ENCODE measurements at places on chromosomes 5 and 9.

DNA sequence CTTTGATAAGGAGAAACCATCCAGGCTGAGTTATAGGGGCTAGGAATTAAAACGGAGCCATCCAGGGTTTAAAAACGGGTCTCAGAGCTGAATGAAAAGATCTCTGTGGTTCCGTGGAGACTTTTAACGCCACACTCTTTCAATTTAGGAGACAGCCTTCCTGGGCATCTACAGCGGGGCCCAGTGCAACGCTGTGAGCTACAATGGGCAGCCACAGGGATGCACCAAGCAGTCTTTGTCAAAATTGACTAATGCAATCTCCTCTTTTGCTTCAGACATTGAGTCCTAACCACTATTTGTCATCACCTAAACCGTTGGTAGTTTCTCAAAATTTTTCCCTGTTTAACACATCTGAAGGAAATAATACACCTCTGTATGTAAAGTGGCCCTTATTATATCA lies 96.6 kb upstream of the ABCA1 start:
- DNase-seq = no peak

DNA sequence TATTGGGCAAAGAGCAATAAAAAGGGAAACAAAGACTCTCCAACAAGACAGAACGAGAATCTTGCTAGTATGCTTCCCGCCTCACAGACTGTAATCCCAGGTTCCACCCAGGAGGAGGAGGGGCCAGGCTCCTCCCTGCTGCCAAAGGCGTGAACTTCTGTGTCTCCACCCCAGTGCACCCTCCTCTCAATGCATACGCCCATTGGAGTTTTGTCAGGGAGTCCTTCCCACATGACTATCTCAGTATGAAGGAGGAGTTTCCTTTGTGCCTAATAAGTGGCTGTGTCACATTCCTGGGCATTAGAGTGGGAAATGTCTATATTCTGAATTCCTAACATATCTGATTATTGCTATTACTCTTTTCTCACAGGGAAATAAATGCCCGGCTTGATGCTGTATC lies 106.4 kb upstream of the DHFR start:
- no peak for DNase-seq

DNA sequence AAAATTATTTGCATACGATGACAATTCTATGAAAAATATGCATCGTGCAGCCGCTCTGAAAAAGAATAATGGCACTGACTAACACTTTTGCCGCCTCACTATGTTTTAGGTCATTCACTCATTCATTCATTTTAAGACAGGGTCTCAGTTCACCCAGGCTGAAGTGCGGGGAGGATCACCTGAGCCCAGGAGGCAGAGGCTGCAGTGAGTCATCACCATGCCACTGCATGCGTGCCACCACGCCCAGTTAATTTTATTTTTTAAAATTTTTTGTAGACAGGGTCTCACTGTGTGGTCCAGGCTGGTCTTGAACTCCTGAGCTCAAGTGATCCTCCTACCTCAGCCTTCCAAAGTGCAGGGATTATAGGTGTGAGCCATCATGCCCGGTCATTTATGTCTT lies 37.0 kb downstream of the RAPGEF1 start:
- DNase-seq = no peak

- DNase-seq = no peak
Measured at GRCh38 chr5:1492757-1493156, 31.0 kb downstream of the LPCAT1 start.

- no peak for DNase-seq
Measured at GRCh38 chr5:113268232-113268631, 166.6 kb downstream of the TSSK1B start.

DNA sequence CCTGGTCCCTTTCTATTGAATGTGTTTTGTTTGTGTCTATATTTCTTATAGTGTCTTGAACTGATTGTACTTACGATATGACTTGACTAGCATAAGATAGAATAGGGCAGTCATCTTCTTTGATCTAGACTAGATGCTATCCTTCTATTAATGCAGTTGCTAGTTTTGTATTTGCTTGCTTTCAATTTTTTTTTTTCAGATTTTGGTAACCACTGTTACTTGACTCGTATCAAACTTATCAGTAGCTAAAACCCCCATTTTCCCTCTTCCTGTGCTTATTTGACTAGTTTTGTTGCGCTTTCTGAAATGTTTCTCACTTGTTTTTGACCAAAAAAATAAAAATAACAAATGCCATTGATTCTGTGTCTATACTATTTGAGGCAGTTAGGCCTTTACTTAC lies 69.0 kb upstream of the CDKN2B start:
- DNase-seq = no peak

- no peak for DNase-seq
Measured at GRCh38 chr5:57858905-57859304, 376.3 kb upstream of the ACTBL2 start.

DNA sequence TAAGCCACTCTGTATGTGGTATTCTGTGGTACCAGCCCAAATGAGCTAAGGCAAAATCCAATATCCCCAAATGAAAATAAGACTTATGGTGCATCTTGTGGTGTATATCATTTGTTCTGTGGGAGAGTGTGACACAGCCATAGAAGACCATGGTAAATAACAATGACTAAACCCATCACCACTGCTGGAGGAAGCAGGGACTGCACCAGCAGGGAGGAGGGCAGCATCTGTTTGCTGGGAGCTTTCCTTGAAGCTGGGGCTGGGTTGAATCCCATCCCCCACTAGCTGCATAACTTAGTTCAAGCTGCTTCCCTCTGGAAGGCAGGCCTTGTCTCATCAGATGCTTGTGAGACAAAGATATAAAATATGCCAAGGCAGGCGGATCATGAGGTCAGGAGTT lies 14.2 kb downstream of the GADD45G start:
- no peak for DNase-seq

DNA sequence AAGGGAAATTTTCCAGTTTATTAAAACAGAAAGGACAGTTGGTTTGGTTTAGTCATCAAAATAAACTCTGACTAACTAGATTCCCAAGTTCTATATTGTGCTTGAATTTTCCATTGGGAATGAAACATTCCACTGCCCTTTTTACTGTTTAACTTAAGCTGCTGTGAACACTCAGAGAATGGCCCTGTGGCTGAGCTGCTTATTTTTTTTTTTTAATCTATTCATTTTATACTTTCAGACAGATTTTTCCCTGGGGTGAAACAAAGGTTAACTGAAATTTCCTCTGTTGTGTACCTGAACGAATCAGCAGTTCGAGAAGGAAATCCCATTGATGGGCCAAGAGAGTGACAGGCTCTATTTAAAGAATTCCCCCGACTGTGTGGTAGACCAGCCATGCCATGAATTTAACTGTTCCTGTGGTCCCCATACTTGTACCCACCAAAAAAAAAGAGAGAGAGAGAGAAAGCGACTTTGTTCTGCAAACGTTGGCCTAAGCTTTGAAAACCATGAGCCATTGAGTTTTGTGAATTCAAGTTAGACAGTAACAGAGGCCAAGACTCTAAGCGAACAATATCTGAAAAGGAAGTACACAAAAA lies 138.7 kb upstream of the GRHPR start:
- DNase-seq = no peak
